ENCODE measurements at places on chromosomes 1 and 21. TPM values are rescaled to one million over a fixed set of nuclear protein-coding genes. Genes with fewer than 3 reads are reported as not detected.

Gene CCDC185
- not detected for polyA plus RNA-seq

Gene LCE2B
- polyA plus RNA-seq, result not detected

Gene SPRR2B
- polyA plus RNA-seq, result not detected

Gene PROX1
- 2.2 TPM for polyA plus RNA-seq

Gene ANKRD13C
- 4.9 TPM for polyA plus RNA-seq

Gene SDE2
- 8.3 TPM for polyA plus RNA-seq

Gene TMEM52
- polyA plus RNA-seq, result 1.7 TPM

Gene NSUN4
- 23.4 TPM for polyA plus RNA-seq

Gene IGFN1
- not detected for polyA plus RNA-seq

Gene LCE3A
- not detected for polyA plus RNA-seq

Gene COL8A2
- 1.6 TPM for polyA plus RNA-seq

Gene MYOM3
- polyA plus RNA-seq, result 0.06 TPM

Gene OR10J4
- not detected for polyA plus RNA-seq

Gene ZNF326
- 13.1 TPM for polyA plus RNA-seq

Gene CALML6
- polyA plus RNA-seq, result 0.19 TPM

Gene LRRC71
- 0.35 TPM for polyA plus RNA-seq

Gene C4BPB
- not detected for polyA plus RNA-seq

Gene ARMH1
- polyA plus RNA-seq, result 0.48 TPM

Gene NECTIN4
- 0.29 TPM for polyA plus RNA-seq

Gene DAB1
- not detected for polyA plus RNA-seq

Gene TMEM240
- 5.3 TPM for polyA plus RNA-seq

Gene KCNA2
- polyA plus RNA-seq, result not detected

Gene INAVA
- not detected for polyA plus RNA-seq

All from endothelial cell of umbilical vein (primary cell).